ENCODE measurements at places on chromosomes 1 and 21. TPM values are rescaled to one million over a fixed set of nuclear protein-coding genes. Genes with fewer than 3 reads are reported as not detected.

DNA sequence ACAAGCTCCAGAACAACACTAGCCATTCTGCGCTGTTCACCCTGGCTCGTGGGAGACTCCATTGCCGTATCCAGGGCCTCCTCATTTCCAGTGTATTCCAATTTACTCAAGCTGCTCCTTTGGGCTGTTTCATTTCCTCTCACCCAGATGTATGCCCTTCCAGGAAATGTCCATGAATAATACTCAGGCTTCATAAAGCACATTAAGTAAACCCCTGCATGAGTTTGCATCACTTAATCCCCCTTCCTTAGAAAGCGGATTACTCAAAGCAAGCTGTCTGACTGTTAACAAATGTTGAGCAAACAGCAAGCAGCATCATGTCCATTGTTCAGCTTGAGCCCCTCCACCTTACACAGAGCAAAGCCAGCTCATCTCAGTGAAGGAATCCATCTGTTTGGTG is 403.6 kb upstream of the PBX1 start:
- no peak for DNase-seq

DNA sequence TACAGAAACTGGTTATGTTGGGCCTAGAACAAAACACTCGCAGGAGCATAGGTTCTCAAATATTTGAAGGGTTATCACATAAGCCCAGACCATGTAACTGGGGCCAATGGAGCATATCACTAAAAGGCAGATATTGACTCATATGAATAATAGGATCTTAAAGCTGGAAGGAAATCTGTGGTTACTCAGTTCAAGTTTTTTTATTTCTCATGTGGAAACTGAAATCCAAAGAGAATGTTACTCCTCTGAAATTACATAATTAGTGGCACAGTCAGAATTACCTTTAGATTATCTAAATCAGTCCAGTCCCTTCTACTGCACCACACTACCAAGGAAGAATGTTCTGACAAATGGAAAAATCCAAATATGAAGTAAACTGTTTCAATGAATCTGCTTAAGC is 12.0 kb downstream of the SLAMF8 start:
- no peak for DNase-seq

Gene NCF2
- polyA plus RNA-seq = 2.0 TPM

Gene LCE1B
- polyA plus RNA-seq = not detected

GRCh38 chr1:58818075-58818474 is 34.2 kb upstream of the JUN start:
- DNase-seq = no peak

DNA sequence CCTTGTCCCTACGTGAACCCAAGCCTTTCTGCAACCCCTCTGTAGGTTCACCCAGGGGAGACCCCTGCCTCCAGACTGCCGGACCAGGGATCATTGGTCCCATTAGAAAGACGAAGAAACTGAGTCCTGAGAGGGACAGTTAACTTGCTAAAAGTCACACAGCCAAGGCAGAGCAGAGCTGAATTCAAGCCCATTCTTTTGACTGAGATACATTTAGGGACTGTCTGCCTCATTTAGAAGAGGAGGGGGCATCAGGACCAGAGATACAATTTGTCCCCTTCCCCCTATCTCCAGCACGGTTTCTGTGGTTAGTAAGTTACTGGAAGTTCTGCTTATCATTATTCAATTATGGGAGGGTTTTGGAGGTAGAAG is 19.1 kb downstream of the KCNQ4 start:
- no peak for DNase-seq

Gene PIGM
- 3.5 TPM for polyA plus RNA-seq

- DNase-seq = no peak
Measured at GRCh38 chr1:90959352-90960206, 62.3 kb downstream of the ZNF644 start.

Gene OR6K3
- not detected for polyA plus RNA-seq

Gene SYNC
- polyA plus RNA-seq = 60.5 TPM

Gene LAX1
- 0.02 TPM for polyA plus RNA-seq

- no peak for DNase-seq
Measured at GRCh38 chr1:110053552-110054428, 16.7 kb downstream of the ALX3 start.

Gene NR1I3
- not detected for polyA plus RNA-seq

Gene NPPA
- not detected for polyA plus RNA-seq

Gene KCNH1
- 5.8 TPM for polyA plus RNA-seq

Gene OR2T11
- polyA plus RNA-seq = not detected

Gene PGLYRP3
- polyA plus RNA-seq = not detected

DNA sequence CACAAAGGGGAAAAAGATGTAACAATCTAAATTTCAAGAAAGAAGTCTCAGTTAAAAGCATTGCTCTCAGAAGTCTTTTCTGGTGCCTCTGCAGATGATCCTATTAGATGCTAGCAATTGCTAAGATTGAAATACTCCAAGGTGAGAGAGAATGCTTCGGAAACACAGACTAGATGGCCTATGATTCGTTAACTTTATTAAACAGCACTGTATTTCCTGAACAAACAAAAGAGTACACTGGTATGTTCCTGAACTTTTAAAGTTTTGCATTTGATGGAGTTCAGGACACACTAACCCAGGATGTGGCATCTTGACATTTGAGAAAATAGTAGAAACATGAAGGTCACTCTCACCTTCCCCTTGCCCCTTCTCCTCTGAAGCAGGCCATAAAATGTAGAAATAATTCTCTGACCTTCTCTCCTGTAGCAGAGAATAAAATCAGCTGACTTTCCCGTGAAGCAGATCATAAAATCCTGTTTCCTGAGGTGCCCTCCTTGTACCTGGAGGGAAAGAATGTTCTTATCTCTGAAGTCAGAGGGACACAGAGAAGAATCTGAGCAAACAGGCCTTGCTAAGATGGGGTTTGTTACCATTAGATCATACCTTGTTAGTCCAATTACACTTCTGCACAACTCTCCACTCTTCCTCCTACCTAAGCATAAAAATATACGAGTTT is 142.9 kb upstream of the USP25 start:
- no peak for DNase-seq

Gene MYBPHL
- polyA plus RNA-seq = not detected

Gene CLCNKB
- polyA plus RNA-seq = 0.83 TPM

Gene AIM2
- not detected for polyA plus RNA-seq

Gene SPRR2B
- polyA plus RNA-seq = not detected

DNA sequence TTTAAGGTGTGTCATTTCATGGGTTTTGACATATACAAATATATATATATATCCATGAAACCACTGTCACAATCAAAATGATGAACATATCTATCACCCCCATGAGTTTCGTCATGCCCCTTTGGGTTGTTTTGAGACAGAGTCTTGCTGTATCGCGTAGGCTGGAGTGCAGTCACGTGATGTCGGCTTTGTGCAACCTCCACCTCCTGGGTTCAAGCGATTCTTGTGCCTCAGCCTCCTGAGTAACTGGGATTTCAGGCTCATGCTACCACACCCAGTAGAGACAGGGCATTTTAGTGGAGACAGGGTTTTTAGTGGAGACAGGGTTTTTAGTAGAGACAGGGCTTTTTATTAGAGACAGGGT is 8.0 kb downstream of the HJV start:
- no peak for DNase-seq

Gene PLXNA2
- polyA plus RNA-seq = 1.9 TPM

Gene ADAM15
- 55.1 TPM for polyA plus RNA-seq

Gene AIRE
- polyA plus RNA-seq = 0.12 TPM

Gene AMY2A
- not detected for polyA plus RNA-seq

DNA sequence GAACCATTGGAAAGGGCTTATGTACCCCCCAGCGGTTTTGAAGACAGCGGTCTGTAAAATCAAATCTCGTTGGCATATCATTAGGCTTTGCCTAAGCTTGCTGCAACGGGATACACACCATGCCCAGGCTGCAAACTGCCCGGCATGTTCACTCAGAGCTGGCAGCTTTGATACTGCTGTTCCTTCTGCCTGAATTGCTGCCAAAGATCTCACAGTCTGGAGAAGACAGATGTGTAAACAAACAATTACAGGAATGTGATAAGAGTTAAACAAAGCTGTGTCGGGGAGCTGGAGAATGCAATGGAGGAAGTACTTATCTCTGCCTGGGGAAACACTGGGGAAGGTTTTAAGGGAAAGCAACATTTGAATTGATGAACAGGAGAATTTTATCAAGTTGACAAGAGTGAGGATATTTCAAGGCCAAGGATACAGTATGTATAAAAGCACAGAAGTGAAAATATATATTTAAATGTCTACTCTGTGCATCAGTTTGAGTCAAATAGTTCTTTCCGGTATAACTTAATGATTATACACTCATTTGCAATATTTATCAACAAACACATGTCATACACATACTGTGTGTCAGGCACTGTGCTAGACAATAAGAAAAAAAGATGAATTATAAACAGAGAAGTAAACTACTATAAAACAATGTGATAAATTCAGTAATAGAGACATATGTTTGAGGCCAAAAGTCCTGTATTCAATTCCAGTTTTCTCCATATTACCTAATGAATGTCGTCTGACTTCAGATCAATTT is 29.9 kb downstream of the CHML start:
- no peak for DNase-seq

- DNase-seq = no peak
Measured at GRCh38 chr1:169160845-169161495, 54.5 kb downstream of the ATP1B1 start.

DNA sequence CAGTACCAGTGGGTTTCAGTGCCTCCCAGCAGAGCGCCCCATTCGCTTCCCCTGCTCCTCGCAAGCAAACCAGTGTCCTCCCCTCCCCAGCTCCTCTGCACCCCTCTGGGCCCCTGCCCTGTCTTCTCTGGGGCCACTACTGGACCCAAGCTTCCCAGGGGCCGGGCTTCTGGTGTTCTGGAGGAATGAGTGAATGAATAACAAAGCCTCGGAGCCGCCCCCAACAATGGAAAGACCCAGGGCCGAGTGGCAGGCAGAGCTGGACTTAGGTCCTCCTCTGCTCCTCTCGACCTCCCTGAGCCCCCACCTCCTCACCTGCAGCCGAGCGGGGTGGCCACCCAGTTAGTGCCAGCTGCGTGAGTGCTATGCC is 37.6 kb downstream of the MATN1 start:
- no peak for DNase-seq

GRCh38 chr21:43981871-43982210 is 30.3 kb upstream of the TRAPPC10 start:
- no peak for DNase-seq

Gene CFAP410
- polyA plus RNA-seq = 13.5 TPM

- no peak for DNase-seq
Measured at GRCh38 chr1:215731699-215732098, 164.6 kb downstream of the KCTD3 start.

DNA sequence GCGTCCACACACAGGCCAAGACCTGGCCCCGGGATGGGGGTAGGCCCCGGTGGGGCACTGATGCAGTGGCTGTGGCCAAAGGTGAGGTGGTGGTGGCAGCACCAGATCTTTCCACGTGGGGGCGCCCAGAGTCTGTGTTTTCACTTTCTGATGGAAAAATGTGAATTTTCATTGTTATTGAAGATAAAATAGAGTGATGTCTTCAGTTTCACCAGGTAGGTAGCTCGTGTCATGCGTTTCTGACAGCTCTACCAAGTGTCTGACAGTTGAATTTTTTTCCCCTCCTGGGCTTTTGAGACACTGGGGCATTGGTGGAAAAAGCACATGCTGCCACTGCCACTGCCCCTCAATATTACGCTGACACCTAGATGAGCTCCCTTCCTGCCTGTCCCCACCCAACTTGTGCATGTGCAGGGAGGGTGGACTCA is 40.0 kb upstream of the MAGOH start:
- DNase-seq = no peak

Gene ICOSLG
- 0.27 TPM for polyA plus RNA-seq

Gene RHCE
- 0.59 TPM for polyA plus RNA-seq

DNA sequence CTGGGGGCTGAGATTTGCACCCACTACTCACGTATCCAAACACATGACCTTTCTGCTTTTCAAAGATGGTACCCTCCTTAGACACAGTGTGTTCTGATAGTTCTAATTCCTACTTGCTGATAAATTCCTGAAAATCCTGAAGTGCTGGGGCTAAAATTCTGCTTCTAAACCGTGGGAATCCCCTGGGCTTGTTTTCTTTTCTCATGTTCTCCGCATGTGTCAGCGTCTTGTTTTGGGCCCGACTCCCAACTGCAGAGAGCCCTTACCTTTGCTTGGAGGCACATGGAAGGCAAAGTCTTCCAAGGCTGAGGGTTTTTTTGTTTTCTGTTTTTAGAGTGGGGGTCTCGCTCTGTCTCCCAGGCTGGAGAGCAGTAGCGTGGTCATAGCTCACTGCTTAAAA is 27.2 kb downstream of the PSMG1 start:
- no peak for DNase-seq

Gene ZNF684
- 2.6 TPM for polyA plus RNA-seq
